Stimulated activated CD4-positive, alpha-beta T cell treated with anti-CD3 and anti-CD28 coated beads, Interleukin-15, amount 100 ng/mL, for 1 hour (primary cell): ENCODE measurements at places on chromosomes 11 and 22.

DNA sequence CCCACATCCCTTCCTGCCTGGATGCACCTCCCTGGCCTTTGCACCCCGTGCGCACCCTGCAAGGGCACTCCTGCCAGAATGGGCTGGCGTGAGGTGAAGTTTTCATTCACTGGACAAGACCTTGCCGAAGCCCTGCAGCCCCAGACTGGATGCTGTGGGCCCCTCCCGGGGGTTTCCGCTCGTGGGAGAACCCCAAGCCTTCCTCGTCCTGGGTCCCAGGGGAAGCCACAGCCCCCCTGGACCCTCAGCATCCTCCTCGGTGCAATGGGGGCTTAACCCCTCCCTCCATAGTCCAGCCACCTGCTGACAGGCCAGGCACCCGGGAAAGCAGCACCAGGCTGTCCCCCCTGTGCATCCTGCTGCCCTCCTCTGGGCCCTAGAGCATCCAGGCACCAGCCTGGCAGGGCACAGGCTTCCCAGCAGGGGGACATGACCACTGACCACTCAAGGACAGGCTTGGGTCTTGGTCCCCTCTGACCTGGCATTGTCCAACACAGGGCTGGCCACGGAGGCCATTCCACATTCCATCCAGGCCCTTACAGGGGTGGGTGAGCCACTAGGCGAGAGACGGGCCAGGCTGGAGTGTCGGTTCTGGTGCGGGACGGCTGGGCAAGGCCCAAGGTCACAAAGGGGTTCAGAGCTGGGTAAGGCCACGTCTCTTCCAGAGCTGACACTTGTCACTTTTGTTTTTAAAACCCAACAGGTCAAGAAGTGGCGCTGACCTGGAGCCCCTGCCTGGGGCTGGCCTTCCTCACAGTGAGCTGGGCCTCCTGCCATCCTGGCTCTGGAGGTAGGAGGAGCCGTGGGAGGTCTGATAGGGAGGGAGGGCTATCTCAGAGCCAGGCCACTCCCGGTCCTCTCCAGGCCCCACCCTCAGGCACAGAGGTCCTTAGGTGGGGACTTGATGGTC is 41.5 kb upstream of the PPARA start:
- DNase-seq, result no peak

DNA sequence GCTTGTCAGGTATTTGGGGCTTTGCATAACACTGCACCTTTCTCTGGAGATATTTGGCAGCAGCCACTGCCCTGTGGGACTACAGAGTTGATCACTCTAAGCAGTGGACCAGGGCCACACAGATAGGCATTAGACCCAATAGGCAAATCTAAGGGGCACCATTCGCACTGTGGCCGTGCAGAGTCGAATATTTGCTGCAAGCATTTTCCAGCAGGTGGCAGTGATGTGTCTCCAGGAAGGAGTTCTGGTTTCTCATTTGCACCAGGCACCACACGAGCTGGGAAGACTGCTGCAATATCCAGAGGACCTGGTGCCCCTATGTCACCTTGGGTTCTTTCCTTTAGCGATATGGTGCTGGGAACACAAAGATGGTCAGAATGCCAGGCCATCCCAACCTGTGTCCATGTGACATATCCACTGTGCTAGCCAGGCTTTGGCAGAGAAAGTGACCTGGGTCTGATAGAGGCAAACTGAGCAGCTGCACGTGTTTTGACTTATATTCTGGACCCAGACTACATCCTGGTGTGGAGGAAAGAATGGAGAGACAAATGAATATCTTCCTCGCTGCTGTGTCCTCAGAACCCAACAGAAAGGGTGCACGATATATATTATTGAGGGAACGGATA is 318.7 kb downstream of the BUD13 start:
- DNase-seq, result no peak

- DNase-seq, result no peak
Measured at GRCh38 chr22:45860201-45860600, 116.8 kb downstream of the WNT7B start.

GRCh38 chr11:110716361-110716760 is 4.1 kb upstream of the ARHGAP20 start:
- DNase-seq, result no peak

DNA sequence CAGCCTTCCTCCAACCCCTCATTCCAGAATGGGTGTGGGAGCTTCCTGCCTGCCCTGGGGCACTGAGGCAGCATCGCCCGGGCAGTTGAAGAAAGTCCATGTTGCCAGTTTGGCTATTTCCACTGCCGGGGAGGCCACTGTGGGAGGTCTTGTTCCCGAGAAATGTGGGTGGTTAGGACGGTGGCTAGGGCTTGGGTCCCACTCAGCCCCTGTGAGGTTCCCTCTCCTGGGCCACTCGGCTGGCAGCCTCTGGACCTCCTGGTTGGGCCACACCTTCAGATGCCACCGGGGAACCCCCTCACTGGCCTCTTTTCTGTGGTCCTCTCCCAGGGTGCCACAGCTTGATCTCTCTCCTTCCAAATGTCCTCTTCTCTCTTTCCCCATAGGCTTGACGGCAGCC is 5.1 kb upstream of the PPP6R3 start:
- no peak for DNase-seq
